A673 (cell line): ENCODE measurements at places on chromosomes 11 and 22. TPM values are rescaled to one million over a fixed set of nuclear protein-coding genes. Genes with fewer than 3 reads are reported as not detected.

GRCh38 chr11:121793291-121793690, 322.7 kb downstream of the BLID start:
- H3K36me3 ChIP-seq: no peaks in the 10 kb centered on the region
- H3K27me3 ChIP-seq: no peaks in the 10 kb centered on the region
- peaks cover 17% of the 10 kb centered on the region for H3K4me1 ChIP-seq
- peak overlapping the region; percentile 37 for H3K27ac ChIP-seq
- peak; percentile 43 for DNase-seq

- no peaks in the 10 kb centered on the region for H3K36me3 ChIP-seq
- H3K4me1 ChIP-seq: no peaks in the 10 kb centered on the region
- DNase-seq: no peak
- H3K4me3 ChIP-seq: no peak overlapping the region
- no peak overlapping the region for H3K27ac ChIP-seq
These were observed 6.6 kb upstream of the UBE2L6 start for GRCh38 chr11:57574061-57574460.

GRCh38 chr22:35016909-35017308, 49.0 kb upstream of the ISX start:
- no peaks in the 10 kb centered on the region for H3K36me3 ChIP-seq
- no peaks in the 10 kb centered on the region for H3K27me3 ChIP-seq
- DNase-seq: no peak
- no peaks in the 10 kb centered on the region for H3K4me1 ChIP-seq

DNA sequence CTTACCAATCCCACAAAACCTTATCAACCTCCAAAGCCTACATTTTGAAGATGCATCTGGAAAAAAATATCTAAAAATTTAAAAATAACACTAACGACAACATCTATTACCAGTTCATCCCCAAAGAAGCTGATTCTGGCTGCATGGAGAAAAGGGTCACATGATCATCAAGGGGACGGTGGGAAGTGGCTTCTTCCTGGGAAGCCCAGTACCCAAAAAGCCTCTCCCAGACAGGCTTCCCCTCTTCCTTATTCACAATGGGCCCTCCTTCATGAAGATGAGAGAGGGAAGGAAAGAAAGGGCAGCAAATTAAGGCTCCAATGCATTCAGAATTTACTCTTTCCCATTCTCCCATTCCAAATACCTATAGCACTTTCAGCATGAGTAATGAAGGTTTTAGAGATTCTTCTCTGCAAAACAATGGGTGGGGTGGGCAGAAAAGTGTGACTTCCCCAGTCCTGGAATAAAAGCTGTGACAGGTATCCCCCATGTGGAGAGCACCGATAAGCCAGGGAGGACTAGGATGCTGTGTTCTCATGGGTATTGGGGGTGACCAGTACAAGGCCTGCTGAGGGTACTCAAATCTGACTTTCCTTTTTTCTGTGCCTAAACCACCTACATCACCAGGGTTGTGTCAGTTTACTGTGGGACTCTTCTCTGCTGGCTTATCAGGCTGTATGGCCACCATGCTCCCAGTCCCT, 88.2 kb downstream of the SIK3 start:
- peak overlapping the region; percentile 32 for H3K27ac ChIP-seq
- DNase-seq: no peak
- H3K4me3 ChIP-seq: no peak overlapping the region
- peaks cover 57% of the 10 kb centered on the region for H3K4me1 ChIP-seq
- no peaks in the 10 kb centered on the region for H3K27me3 ChIP-seq

Gene LGALS12
- total RNA-seq: not detected in 2 replicates

Gene ROBO4
- not detected in 2 replicates for total RNA-seq

Gene PANX2
- total RNA-seq: 7.6 and 9.1 TPM in 2 replicates

Gene HTR3A
- total RNA-seq: not detected in 2 replicates

Gene H19
- not detected in 2 replicates for total RNA-seq
